NCI-H1105 treated with DMSO at 0.1 percent for 48 hours (cell line): ENCODE measurements at places on chromosomes 5 and 9.
A peak's percentile ranks its signal among the peaks of the same experiment; 100 is the strongest.

- DNase-seq, result no peak
These were observed 81.2 kb downstream of the FSTL4 start for GRCh38 chr5:133531178-133531577.

DNA sequence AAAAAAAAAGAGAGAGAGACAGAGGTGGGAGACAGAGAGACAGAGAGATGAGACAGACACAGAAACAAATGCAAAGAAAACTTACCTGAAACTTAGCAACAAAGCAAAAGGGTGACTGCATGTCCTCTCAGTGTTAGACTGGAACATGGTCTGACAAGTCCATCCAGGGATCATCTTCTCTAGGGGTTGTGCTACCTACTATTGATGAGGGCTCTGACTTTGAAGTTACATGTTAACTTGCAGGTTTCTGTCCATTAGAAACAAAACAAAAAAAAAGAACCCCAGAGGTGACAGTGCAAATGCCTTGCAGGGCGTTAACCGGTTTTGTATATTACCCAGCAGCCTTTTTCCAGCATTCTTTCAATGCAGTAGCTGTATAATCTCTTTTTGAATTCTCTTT lies 13.6 kb upstream of the SPARC start:
- DNase-seq, result no peak

GRCh38 chr9:120711354-120711753 lies 2.9 kb downstream of the MEGF9 start:
- DNase-seq, result no peak

DNA sequence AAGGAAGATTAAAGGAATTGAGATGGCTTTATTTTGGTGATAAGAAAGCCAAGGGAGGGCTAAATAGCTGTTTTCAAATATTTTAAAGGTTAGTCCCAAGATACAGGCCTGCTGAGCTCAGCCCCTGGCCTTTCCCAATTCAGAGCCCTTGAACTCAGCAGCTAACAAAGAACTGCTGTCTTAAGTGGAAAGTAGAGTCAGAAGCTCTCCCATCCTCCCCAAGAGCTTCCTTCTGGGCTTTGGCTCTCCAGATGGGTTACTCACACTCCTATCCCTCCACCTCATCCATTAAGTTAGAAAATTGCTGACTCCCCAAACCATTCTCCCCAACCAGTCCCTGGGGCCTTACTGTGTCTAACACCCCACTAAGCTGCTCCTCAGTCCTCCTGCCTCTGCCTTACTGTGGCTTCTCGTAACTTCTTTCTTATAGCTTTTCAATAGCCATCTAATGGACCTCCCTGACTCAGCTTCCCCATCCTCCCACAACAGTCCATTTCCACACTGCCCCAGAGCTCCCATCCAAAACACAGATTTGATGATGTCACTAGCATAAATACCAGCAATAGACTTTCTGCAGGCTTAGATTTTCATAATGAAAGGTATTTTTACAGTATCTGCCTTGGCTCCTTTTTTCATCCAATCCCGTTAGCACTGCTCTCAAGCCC lies 239.1 kb downstream of the ENC1 start:
- no peak for DNase-seq

- DNase-seq, result no peak
These were observed 73.8 kb upstream of the ASTN2 start for GRCh38 chr9:117488659-117489058.

DNA sequence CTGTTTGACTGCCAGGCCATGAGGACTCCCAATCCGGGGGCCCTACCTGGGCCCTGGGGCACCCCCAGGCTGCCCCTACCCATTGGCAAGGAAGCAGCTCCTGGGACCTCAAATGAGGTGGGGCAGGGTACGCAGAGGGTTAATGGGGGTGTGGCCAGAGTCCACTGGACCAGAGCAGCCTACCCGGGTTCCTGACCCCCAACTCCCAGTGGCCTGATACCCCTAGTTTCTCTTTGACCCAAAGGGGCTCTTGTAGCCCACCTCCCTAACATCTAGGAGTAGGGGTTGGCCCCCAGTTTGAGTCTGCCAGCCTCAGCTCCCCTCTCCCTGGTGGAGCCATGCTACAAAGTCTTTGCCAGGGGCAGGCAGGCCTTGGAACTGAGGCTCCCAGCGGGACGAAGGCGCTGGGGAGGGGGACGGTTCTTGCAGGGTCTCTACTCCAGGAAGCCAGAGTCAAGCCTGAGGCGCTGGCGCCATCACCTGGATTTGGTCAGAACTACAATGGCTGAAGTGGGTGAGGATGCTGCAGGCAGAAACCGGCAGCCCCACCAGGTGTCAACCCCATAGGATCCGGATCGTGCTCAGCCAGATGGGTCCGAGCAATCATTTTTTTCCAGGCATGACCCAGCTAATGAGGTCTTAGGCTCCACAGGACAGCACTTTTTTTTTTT lies 8.4 kb upstream of the CERCAM start:
- peak; percentile 64 for DNase-seq
